ENCODE measurements at places on chromosomes 13 and 19. TPM values are rescaled to one million over a fixed set of nuclear protein-coding genes. Genes with fewer than 3 reads are reported as not detected.

Gene PRR36
- polyA plus RNA-seq: 0.27 TPM

Gene PSG11
- not detected for polyA plus RNA-seq

DNA sequence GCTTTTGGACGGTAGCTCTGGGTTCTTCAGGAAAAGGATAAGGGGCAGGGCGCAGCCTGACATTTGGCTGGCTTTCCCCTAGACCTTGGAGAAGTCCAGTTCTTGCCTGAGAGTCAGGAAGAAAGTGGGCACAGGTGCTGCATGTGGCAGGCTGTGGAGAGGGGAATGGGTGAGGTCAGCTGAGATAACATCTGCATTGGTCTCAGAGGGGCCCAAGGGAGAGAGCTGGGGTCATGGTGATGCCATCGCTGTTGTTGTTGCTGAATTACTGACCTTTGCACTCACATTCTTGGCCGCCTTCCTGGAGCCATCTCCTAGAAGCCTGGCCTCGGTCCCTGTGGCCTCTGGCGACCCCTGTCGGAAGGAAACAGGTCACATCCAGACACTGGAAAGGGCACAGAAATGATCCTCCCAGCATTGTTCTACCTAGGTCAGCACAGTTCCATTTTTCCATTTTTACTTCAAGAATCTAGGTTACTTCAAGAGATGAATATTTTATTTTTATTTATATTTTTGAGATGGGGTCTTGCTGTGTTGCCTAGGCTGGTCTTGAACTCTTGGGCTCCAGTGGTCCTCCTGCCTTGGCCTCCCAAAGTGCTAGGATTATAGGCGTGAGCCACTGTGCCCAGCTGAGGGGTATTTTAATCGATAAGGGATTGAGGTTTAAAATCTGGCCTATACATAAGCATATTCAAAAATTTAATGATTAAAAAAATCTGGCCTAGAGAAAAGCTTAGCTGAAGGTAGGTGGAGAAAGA is 6.5 kb upstream of the LIPE start:
- no peaks in the 10 kb centered on the region for H3K36me3 ChIP-seq
- DNase-seq: no peak
- H3K4me1 ChIP-seq: peaks cover 8% of the 10 kb centered on the region
- no peaks in the 10 kb centered on the region for H3K27me3 ChIP-seq

GRCh38 chr19:7246601-7247000 is 47.6 kb downstream of the INSR start:
- no peak for DNase-seq
- no peaks in the 10 kb centered on the region for H3K27me3 ChIP-seq
- no peaks in the 10 kb centered on the region for H3K36me3 ChIP-seq
- H3K27ac ChIP-seq: peak overlapping the region; percentile 84

- DNase-seq: no peak
- no peaks in the 10 kb centered on the region for H3K4me1 ChIP-seq
- H3K27ac ChIP-seq: no peak overlapping the region
- no peaks in the 10 kb centered on the region for H3K27me3 ChIP-seq
- no peak overlapping the region for H3K4me3 ChIP-seq
- H3K36me3 ChIP-seq: no peaks in the 10 kb centered on the region
Measured at GRCh38 chr13:98461486-98462240, 115.2 kb downstream of the STK24 start.

DNA sequence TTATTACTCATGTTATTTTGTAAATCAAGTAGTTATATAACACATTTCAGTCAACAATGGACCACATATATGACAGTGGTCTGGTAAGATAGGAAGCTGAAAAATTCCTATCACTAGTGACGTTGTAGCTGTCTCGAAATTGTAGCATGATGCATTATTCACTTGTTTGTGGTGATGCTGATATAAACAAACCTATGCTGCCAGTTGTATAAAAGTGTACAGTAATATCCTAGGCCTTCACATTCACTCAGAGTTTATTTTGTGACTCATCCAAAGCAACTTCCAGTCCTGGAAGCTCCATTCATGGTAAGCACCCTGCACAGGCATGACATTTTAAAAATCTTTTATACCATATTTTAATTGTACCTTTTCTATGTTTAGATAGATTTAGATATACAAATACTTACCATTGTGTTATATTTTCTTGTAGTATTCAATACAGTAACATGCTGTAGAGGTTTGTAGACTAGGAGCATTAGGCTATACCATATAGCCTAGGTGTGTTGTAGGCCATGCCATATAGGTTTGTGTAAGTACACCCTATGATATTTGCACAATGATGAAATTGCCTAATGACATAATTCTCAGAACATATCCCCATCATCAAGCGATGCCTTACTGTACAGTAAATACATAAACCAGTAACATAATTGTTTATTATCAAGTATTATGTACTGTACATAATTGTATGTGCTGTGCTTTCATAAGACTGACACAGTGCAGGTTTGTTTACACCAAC is 49.3 kb downstream of the IFT88 start:
- no peak for DNase-seq
- no peaks in the 10 kb centered on the region for H3K27me3 ChIP-seq
- no peak overlapping the region for H3K4me3 ChIP-seq
- H3K4me1 ChIP-seq: no peaks in the 10 kb centered on the region
- H3K36me3 ChIP-seq: no peaks in the 10 kb centered on the region

- no peak for DNase-seq
- no peak overlapping the region for H3K27ac ChIP-seq
- H3K36me3 ChIP-seq: no peaks in the 10 kb centered on the region
- H3K27me3 ChIP-seq: no peaks in the 10 kb centered on the region
- H3K4me3 ChIP-seq: no peak overlapping the region
Measured at GRCh38 chr19:48443731-48444128, 2.1 kb upstream of the GRWD1 start.

GRCh38 chr13:43797159-43797558 is 10.4 kb upstream of the ENOX1 start:
- H3K4me1 ChIP-seq: no peaks in the 10 kb centered on the region
- no peak overlapping the region for H3K27ac ChIP-seq
- no peak overlapping the region for H3K4me3 ChIP-seq

Data from ovary (tissue), 10 donors.